ENCODE measurements at places on chromosomes 6 and 20.

- no peak for DNase-seq
Observed at GRCh38 chr6:41177287-41177686, 14.4 kb upstream of the TREM2 start.

- DNase-seq, result no peak
Observed at GRCh38 chr20:62274332-62274950, 28.4 kb upstream of the ADRM1 start.

- DNase-seq, result no peak
Observed at GRCh38 chr20:63980317-63980805, 571 bp upstream of the PRPF6 start.

GRCh38 chr6:47066418-47066817, 24.3 kb upstream of the ADGRF1 start:
- DNase-seq, result no peak

- no peak for DNase-seq
Observed at GRCh38 chr20:10560686-10561085, 113.1 kb downstream of the JAG1 start.

DNA sequence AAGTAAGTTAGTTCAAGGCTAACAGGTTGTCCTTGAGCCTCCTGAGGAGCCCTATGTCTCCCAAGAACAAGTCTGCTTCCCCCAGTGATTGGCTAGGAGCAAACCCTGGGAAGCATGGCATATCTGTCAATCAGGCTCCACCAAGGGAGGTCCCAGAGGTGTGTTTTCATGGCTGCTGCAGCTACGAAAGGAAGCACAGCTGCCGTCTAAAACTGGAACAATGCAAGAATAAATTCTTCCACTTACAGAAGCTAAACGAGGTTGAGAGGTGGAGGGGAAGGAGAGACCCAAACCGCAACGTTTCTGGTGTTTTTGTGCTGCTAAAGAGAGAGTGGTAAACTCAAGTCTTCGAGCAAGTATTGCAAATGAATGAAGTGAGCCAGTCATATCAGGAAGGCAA, 4.9 kb upstream of the PTGIS start:
- DNase-seq, result peak; percentile 68

DNA sequence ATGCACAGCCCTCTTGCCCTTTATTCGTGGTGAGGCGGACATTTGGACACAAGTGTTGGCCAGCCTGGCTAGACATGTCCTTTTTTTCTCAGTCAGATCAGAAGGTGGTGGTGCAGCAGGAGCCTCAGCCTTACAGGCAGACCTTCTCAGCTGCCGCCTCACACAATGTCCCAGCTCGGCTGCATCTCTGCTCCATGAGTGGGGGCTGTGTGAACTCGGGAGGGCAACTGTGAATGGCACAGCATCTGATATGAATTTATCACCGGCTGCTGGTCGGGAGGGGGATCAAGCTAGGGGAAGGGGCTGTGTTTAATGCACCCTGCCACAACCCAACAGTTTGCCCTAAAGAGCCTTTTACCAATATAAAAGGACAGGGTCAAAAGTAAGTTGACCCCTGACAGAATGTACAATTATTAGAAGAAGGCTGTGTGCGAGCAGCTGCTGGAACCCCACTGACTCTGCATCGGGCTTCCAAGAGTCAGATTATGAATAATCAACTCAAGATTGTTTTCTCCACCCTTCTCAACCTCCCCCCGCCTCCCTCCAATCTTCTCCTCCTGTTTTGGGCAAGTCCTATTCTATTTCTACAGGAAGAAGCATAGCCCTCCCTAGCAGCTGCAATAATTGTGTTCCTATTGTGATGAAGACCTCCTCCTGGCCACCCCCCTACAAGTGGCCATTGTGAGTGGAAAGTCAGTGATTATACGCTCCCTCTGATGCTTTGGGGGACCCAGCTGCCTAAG, 245.2 kb downstream of the PKHD1 start:
- no peak for DNase-seq

- DNase-seq, result peak; percentile 11
Observed at GRCh38 chr20:51768759-51769517, 748 bp upstream of the ATP9A start.

- DNase-seq, result no peak
Observed at GRCh38 chr20:20849161-20849560, 136.7 kb upstream of the RALGAPA2 start.

GRCh38 chr20:58883241-58883691, 30.8 kb downstream of the GNAS start:
- DNase-seq, result peak; percentile 83

DNA sequence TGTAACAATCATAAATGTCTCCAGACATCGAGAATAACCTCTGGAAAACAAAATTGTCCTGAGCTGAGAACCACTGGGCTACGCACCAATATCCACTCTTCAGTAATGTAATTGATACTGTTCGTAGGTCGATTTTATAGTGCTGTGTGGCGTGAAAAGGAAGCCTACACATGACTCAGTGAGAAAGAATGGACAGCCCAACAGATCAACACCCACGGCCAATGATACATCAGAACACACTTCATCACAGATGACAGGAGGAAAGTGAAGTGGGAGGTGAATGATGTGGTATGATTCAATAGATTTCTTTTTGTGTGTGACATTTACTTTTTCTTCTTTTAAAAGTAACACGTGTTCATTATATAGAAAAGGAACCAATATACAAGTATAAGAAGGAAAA, 93.5 kb downstream of the RPS12 start:
- no peak for DNase-seq

GRCh38 chr6:47278545-47278944, 31.2 kb downstream of the TNFRSF21 start:
- no peak for DNase-seq

DNA sequence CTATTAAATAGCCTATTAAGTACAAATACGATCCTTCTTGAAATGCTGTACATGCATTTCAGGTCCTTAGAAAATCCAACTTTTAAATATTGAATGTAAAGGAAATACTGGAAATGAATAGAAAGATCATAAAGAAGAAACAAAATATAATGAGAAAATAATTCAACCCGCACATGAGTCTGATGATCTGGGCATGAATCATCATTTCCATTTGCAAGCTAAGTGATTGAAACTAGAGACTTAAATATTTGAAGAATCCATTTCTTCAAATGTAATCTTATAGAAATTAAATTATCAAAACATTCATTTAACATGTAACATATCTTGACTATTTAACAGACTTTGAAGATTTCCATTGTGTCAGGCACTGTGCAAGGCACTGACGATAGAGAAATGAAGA, 977.0 kb downstream of the TFAP2A start:
- DNase-seq, result no peak

DNA sequence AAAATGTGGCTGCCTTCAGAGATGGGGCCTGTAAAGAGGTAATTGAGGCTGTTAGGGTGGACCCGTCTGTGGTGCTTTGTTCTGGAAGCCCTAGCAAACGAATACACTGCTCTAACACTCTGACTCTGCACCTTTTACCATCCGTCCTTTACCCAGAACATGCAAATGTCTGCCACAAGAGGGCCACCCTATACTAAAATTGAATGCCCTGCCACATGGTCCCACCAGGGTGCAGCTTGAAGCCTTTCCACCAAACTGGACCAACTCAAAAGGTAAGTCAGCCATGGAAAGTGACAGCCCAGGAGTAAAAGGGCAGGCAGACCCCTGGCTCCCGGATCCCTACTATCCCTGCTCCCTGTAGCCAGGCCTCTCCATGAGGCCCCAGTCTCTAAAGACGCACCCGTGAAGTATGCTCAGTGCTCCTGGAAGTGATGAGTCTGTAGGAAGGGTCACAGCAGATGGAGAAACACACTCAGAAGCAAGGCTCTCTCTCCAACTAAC, 5.8 kb upstream of the BFSP1 start:
- DNase-seq, result peak; percentile 94

GRCh38 chr6:139732451-139732850, 358.0 kb upstream of the CITED2 start:
- DNase-seq, result no peak

DNA sequence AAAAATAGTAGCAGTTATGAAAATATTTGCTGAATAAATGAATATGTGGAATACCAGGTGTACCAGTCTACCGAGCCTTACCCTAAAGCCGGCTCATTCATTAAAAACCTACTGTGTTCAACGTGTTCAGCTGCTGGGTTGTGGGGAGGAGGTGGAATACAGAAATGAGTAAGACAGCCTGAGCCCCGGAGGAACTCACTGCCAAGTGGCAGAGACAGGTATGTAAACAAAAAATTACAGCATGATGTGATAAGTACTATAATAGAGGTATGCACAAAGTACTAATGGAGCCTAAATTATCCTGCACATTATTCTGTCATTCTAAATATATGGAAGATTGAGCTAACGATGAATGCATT, 6.8 kb upstream of the ADTRP start:
- no peak for DNase-seq

DNA sequence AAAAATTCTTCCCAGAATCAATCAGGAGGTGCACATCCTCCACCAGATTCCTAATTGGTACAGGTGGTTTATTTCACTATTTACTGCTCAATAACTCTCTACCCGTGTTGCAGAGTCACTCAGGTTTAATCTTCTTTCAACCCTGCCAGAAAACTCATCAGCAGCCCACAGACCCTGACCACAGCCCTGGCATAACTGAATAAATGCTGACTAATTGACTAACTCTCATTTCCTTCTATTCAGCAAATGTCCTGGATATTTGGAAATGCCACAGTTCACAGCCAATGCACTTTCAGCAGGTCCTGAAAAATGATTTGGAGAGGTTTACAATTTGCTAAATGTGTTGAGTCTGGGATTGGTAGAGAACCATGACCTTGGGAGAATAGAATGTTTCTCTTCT, 62.3 kb downstream of the TRMT6 start:
- DNase-seq, result no peak

DNA sequence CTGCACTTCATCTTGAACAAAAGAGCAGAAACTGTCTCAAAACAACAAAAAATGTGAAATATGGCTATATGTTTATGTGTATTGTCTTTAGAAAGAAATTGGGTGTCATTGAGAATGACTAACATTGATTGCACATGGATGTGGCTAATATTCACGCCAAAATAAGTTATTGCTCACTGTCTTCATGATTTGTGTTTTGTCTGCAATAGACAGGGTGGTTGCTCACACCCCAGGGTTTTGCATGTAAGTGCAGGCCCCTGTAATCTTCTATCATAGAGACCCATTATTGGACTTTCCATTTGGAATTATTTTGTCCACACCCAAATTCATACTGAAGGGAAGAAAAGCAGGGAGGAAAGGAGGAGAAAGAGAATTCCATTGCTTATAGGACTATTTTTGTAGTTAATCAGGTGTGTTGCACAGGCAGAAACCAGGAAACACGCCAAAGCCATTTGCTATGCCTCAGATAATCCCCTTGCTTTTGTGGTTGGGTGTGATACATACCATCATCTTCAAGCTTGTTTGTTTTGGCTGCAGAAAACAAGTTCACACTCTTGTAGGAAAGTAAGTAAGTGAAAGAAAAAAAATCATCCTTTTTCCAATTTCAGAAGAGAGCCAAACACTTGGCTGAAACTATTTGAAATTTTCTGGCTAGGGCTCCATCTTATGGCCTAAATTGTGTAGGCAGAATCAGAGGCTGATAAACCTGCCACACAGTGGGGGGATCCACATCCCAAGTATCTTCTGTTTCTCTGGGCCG, 214.1 kb downstream of the COL12A1 start:
- peak; percentile 26 for DNase-seq

- DNase-seq, result no peak
Observed at GRCh38 chr20:25699914-25700313, 3.3 kb upstream of the ZNF337 start.

- no peak for DNase-seq
Observed at GRCh38 chr6:101550451-101550850, 156.9 kb downstream of the GRIK2 start.

DNA sequence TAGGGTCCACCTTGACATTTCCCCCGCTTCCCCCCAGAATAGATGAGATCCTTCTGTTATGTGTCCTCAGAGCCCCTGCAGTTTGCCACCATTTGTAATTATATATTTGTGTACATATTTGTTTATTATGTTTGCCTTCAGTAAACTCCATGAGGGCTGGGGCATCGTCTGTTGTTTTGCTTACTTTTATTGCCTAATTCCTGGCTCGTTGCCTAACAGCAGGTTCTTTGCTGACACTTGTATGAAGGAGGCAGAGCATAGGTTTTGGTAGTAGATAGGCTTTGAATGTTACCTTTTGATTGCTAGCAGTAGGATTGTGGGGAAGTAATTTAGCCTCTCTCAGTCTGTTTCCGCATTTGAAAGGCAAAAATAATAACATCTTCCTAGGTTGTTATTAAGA, 9.9 kb downstream of the MAP3K4 start:
- DNase-seq, result no peak

DNA sequence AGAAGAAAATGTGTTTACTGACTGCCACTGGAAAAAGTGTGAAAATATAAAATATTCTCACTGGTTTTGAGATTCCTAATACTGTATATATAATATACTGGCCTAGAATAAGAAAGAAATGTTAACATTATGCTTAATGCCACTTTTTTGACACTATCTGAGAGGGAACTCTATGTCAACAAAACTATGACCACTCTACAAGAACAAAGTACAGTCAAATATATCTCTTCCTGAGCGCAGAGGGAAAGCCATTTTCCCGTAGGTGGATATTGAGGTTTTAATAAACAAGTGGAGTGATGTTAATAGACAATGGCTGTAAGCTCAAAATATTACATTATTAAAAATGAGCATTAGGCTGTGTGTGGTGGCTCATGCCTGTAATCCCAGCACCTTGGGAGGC, 24.9 kb downstream of the LYRM4 start:
- DNase-seq, result no peak

- DNase-seq, result peak; percentile 36
Observed at GRCh38 chr6:39666706-39667489, 58.3 kb downstream of the KIF6 start.

DNA sequence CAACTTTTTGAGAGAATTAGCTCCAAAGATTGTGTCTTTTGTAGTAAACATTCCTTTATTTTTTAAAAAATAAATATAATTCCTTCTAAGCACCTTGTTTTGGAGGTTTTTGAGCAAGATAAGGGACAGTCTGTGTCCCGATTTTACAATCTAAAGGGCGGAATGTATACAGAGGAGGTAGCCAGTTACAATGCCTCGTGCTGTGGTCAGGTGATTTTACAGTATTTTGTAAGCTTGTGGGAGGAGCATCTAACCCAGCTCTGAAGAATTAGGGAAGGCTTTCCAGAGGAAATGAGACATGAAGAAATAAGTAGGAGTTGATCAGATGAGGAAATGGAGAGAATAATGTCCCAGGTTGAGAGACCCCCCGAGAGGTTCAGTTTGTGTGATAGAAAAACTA, 1.3 kb downstream of the HINT3 start:
- DNase-seq, result peak; percentile 35

DNA sequence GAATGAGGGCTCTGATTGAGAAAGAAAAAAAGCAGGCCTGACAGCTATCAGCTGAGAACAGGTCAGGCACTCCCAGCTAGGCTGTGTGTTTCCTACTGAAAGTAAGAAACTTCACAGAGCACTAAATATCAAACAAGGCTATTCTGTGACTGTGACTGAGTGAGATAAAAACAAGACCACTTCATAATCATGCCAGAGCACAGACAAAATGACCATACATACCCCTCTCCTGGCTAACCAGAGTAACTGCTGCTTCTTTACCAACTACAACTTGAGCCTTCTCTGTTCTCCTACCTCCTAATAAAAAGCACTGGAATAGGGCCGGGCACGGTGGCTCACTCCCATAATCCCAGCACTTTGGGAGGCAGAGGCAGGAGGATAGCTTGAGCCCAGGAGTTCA, 6.8 kb upstream of the BTN1A1 start:
- peak; percentile 39 for DNase-seq

Measured in GM23338 (cell line).